ENCODE measurements at places on chromosomes 13 and 19.
A peak's percentile ranks its signal among the peaks of the same experiment; 100 is the strongest.

- no peak for DNase-seq
These were observed 335.2 kb downstream of the SLITRK1 start for GRCh38 chr13:83547043-83547442.

DNA sequence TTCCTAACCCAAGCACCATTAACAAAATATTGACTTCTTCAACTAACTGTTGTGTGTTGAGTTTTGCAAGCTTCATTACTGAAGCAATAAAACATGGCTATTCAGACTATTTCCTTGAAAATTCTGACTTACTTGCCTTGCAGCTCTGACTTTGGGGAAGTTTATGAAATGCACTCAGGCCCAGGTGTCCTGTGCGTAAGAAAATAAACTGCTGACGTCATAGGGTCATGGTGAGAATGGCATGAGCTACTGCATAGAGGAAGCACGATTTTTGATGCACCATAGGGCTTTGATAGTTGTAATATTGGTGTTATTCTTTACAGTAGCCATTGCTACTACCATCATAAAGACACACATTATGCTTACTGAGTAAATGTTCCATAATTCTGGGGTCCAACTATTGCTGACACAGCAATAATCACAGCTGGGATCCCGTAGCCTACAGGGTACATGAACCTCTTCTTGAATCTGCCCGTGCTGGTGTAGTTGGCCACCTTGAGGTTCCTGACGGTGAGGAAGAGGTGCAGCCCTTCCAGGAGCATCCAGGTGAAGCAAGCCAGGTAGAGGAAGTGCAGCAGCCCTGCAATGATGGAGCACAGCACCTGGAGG, 57.9 kb downstream of the MBD3L2B start:
- DNase-seq, result no peak

GRCh38 chr13:93724187-93724586, 497.6 kb downstream of the GPC6 start:
- no peak for DNase-seq

DNA sequence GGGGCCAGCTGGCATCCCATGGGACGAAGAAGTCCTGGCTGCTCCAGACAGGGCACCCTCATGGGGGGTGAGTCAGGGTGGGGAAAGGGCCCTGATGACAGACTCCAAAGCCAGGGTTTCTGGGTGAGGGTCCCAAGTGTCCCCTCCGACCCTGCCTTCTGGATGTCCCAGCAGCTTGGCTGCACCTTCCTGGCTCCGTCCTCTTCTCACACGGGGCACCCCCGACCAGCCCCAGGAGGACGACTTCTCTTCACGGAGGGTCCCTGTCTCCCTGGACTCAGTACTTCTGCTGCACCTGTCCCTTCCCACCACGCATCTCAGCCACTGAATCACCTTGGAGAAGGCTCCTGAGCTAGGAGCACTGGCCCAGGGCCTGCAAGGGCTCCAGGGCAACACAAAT, 19.9 kb downstream of the MIER2 start:
- no peak for DNase-seq

GRCh38 chr19:11204943-11205349, 7.6 kb upstream of the KANK2 start:
- DNase-seq, result no peak

GRCh38 chr19:37909661-37910199, 2.7 kb downstream of the SIPA1L3 start:
- DNase-seq, result no peak

DNA sequence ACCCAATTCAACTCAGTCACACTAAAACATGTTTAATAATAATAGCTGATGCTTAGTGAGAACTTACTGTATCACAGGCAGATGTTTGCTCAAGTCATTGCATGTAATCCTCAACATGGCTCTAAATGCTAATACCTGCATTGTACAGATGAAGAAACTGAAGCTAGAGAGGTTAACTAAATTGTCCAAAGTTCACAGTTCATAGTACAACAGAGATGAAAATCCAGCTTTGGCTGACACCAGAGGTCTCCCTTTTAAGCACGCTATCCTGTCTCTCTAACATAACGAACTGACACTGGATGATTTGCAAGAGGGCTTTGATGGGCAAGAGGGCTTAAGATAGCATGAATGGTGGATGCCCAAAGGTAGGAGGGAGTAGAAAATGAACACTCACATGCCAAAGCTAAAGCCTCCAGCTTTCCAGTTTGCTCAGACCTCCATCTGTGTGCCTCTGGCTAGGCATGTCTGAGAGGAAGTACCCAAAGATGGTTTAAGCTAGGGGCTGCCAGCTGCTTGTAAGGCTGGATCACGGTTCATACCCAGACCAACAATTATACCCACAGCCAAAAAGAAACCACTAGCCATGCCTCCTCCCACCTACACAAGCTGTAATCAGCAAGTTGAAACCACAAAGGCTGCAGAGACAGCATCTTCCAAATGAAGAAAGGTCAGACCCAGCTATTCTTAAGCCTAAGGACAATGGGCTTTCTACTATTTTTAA, 196.9 kb upstream of the UBL3 start:
- DNase-seq, result no peak

DNA sequence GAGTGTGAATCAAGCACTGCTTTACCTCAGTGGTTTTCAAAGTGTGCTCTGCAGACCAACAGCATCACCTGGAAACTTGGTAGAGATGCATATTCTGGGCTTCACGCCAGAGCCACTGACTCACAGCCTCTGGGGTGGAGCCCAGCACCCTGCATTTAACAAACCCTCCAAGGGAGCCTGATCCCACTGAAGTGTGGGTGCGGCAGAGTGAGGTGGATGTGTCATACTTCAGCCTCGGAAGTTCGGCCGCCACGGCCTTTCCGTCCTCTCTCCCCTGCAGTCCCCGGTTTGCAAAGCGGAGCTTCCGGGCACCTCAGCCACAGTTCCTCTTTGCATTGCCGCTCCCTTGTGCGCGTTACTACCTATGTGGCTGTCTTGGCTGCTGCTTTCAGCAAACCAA, 33.3 kb upstream of the MICU2 start:
- DNase-seq, result peak; percentile 97

- no peak for DNase-seq
These were observed 32.2 kb upstream of the TNFAIP8L1 start for GRCh38 chr19:4606921-4607678.

- no peak for DNase-seq
These were observed 4.1 kb downstream of the ARHGEF1 start for GRCh38 chr19:41886761-41887710.

DNA sequence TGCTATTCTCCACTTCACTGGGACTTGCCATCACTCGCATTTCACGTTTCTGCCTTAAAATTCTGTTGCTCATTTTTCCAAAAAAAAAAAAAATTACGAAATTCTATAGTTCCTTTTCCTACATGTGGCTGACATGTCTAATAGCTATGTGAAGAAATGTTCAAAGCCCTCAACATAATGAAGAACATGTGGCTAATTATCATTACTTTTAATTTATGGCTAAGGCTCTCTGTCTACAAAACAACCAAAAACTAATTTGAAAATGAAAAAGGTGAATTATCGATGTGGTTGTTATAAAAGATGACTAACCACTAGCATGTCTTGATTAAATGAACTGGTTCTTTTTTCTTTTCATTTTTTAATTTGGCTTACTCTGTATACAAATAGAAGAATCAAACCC, 940.0 kb downstream of the EFNB2 start:
- no peak for DNase-seq

DNA sequence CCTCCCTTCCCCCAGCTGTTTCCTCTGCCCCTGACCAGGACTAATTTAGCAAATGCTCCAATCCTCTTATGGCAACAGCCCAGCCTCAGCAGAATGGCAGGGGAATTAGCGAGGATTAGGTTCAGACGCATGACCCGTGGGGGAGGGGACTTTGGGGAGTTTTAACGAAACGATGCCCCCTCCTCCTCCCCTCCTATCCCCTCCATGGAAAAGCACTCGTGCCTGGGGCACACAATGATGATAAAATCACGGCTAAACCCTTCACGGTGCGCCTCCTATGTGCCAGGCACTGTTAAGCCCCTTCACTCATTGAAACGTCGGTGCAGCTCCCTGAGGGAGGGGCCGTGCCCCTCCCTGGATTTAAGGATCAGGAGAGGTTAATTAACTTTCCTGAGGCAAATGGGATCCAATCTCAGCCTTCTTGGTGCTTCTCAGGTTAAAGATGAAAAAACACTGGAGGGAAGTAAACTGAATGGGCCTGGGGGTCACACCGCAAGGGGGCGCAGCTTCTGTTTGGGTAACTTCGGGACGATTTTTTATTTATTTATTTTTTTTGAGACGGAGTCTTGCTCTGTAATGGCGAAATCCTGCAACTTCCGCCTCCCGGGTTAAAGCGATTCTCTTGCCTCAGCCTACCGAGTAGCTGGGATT, 10.1 kb upstream of the TPRX2 start:
- DNase-seq, result no peak

- no peak for DNase-seq
These were observed 39.9 kb upstream of the VWA8 start for GRCh38 chr13:42000846-42001245.

GRCh38 chr13:24004971-24005370, 107.7 kb upstream of the C1QTNF9B start:
- DNase-seq, result no peak

GRCh38 chr13:32737111-32737571, 150.9 kb downstream of the PDS5B start:
- DNase-seq, result no peak

- no peak for DNase-seq
These were observed 619 bp downstream of the MED16 start for GRCh38 chr19:892243-892893.

DNA sequence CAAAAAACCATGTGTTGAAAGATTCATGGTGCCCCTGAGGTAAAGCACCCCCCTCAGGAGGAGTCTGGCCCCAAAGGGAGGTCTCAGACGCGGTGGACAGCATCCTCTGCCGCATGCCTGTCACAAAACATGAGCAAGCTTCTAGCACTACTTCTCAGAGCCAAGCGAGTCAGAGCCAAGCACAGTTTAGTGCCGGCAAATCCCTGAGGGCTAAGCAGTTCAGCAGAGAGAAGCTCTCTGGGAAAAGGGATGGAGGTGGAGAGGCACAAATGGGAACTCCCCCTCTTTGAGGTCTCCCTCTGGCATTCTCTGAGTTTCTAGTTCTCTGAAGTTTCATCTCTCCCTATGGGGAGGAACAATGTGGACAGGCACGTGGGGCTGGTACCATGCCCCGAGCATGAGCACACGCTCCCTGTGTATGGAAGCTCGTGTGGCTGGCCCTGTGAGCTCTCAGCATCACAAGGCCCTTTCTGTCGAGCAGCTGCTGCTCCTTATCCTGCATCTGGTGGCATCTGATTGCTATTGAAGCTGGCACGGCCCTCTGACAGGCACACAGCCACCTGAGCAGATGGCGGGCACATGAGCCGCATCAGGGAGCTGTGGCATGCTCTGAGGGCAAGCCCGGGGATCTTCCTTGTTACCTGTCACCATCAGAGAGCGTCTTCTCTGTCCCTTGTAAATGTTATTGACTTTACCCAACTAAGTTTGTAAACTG, 325.1 kb downstream of the SLC7A1 start:
- no peak for DNase-seq

- no peak for DNase-seq
These were observed 1.9 kb downstream of the CCNE1 start for GRCh38 chr19:29813642-29814041.

GRCh38 chr13:27054760-27055159, 116.9 kb downstream of the USP12 start:
- DNase-seq, result no peak
